Cortex of kidney (tissue), 1 donor: ENCODE measurements at places on chromosomes 3 and 15.

DNA sequence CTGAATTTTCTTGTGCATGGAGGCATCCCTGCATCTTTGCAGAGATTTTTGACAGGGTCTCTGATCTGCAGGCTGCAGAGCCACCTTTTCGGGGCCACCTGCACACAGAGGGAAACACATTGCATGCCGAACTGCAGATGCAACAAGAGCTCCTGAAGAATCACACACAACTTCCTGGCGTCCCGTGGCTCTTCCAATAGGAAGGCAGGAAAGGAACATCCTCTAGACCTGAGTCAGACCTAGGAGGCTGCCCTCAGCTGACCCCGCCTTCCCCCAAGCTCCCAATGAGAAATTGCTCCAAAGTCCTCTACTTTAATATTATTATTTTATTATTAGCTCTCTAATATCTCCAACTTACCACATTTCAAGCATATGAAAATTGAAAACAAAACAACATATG, 213.2 kb upstream of the ARRDC4 start:
- DNase-seq: no peak

DNA sequence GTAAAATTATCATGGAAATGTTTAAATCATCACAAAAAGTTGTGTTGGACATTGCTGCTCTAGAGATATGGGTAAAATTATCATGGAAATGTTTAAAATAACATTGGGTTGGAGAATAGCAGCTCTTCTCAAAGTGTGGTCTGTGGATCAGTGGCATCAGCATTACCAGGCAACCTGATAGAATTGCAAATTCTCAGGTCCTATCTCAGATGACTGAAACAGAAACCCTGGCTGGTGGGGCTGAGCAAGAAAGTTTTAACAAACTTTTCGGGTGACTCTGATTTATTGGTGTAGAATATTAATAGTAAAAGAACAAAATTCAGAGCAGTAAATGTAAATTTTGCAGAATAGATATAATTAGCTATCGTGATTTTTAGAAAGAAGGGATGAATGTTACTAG, 28.9 kb downstream of the NXPE3 start:
- no peak for DNase-seq

DNA sequence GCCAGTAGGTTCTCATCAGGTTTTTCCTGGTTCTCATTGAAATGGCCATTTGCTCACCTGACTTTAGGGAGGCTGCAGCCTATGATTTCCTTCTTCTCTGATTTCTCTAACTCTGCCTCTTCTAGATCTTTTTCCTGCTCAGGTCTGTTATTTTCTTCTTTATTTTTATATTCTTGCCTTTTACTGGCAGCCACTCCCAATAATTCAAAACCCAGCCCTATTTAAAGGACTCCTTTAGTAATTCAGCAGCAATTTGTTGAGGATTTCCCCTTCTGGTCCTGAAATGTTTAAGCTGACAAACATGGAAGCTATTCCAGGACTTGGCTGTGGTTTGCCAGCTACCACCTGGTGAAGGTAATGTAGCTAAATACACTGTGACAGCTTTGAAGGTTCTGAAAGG, 201.5 kb downstream of the ZMAT3 start:
- no peak for DNase-seq

DNA sequence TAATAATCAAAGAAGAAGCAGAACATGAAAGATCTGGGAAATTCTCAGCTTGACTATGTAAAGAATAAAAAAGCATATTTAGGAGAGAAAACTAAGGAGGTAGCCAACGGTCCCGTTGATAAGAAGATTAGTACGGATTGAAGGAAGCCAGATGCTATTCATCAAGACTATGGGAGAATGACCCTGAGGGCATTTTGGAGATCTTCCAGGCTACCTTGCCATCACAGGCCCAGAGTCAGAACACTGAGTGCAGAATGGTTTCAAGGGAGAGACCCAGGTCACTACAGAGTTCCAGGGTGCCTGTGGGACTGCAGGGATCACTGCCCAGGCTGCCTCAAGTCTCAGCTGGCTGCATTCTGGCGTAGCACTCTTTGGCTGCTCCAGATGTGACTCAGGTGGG, 752.9 kb upstream of the ARPP21 start:
- DNase-seq: no peak

- no peak for DNase-seq
Observed at GRCh38 chr15:50959717-50960116, 51.2 kb downstream of the AP4E1 start.

DNA sequence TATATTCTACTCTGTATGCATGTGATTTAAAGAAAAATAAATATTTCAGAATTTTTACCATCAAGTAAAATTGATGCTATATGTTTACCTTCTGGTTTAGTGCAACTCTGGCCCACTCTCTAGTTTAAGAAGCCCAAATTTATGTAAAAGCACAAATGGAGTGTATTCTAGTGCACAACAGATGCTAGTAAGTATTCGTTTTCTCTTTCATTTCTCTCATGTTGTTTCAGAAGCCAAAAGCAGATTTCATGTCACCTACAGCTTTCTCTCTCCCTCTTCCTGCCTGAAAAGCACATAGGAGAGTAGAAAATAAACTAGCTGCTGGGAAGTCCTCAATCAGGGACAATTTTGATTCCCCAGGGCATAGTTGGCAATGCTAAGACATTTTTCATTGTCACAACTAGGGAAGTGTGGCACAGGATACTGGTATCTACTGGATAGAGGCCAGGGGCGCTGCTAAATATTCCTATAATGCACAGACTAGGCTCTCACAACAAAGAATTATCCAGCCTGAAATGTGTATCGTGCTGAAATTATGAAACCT, 147.4 kb upstream of the ARHGEF26 start:
- DNase-seq: no peak

GRCh38 chr3:72872183-72872582, 15.7 kb upstream of the GXYLT2 start:
- no peak for DNase-seq

DNA sequence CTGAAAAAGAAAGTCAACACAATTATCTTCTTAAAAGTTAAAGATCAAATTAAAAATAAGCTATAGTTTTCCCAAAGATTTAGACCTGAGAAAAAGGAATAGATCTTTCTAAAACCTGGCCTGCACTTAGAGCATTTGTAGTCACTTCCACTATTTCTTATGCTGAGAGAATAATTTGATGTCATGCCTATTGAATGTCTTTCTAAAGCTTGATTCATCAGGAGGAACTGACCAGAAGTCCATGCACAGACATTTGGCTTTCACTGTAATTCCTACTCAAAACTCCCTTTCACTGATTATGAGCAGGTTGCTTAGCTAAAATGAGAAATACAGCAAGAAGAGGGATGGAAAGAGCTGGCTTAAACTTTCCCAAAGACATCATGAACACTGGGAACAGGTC, 4.3 kb downstream of the GREM1 start:
- no peak for DNase-seq

GRCh38 chr3:155188031-155188430, 105.5 kb downstream of the STRIT1 start:
- no peak for DNase-seq

- DNase-seq: no peak
Observed at GRCh38 chr3:108432431-108432830, 78.0 kb downstream of the MYH15 start.
